ENCODE measurements at places on chromosomes 3 and 15.

DNA sequence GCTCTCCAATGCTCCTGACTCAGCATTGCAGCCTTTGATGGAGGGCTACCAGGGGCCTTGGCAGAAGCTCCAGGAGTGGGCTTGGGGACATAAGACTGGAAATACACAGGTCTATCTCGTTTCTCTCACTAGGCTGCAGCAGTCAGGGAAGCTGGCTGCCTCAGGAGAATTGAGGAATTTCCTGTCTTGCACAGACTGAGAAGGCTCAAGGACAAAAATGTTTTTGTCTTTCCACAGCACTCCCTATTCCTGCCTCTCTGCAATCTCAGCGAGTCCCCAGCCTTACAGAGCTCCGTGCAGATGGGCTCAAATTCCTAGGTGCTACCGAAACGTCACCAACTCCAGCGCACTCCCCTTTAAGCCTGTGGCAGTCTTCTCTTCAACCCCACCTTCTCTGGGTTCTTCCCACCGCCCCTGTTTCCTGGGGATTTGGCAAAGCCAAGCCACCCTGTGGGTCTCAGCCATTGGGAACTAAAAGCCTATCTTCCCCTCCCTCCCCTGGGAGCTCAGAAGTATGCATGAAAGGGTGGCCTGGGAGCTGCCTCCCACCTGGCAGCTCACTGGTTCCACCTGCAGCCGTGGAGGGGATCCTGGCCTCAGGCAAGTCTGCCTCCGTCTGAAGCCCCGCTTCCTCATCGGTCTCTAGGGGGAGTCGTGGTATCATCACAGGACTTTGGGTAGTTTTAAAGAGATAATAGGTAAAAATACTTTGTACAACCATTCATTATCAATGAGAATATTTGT lies 322.6 kb upstream of the FRG2C start:
- no peak for DNase-seq

- DNase-seq, result no peak
These were observed 5.6 kb upstream of the NCEH1 start for GRCh38 chr3:172716476-172716875.

- DNase-seq, result no peak
These were observed 491 bp upstream of the SENP7 start for GRCh38 chr3:101513419-101513986.

DNA sequence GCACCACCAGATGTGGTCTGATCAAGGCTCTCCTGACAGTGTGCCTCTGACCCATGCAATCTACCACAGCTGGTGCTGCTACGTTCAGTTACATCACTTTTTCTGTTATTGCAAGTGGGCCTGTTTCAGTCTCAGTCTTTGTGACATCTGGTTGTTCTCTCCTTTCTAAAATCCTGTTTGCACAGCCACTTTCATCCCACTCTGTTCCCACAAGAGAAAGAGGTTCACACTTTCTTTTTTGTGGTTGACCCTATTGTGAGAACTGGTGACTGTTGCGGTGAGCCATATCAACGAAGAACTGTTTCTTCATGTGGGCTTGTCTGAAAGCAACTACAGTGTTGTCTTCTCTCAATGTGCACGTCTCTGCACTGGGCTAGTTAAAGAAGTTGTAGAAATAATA lies 342.8 kb upstream of the ARPP21 start:
- no peak for DNase-seq

DNA sequence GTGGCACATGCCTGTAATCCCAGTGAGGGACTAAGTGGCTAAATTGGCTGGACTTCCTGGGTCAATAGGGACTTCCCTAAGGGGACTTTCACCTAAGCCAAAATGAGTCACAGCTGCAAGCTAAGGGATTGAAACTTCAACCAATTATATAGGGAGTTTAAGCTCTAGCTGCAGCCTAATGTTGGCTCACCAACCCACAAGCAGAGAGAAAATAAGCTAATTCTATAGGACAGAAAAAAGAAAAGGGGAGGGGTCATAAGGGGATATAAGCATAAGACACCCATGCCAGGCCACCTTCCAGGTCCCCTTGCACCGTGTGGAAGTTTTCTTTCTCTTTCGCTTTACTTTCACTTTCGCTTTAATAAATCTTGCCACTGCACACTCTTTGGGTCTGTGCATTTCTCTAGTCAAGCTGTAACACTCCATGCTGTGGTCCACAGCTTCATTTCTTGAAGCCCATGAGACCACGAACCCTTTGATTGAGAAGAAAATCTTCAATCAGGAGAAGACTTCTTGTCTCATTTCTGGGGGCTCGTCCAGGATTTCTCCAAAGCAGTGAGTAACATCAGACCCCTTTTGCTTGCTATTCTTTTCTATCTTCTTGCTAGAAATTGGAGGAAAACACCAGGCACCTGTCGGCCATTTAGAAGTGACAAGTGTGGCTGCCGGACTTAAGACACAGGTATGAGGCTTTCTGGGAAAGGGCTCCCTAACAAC lies 192.3 kb downstream of the IGSF11 start:
- DNase-seq, result no peak

GRCh38 chr3:50134367-50134766 lies 20.8 kb upstream of the SEMA3F start:
- no peak for DNase-seq

DNA sequence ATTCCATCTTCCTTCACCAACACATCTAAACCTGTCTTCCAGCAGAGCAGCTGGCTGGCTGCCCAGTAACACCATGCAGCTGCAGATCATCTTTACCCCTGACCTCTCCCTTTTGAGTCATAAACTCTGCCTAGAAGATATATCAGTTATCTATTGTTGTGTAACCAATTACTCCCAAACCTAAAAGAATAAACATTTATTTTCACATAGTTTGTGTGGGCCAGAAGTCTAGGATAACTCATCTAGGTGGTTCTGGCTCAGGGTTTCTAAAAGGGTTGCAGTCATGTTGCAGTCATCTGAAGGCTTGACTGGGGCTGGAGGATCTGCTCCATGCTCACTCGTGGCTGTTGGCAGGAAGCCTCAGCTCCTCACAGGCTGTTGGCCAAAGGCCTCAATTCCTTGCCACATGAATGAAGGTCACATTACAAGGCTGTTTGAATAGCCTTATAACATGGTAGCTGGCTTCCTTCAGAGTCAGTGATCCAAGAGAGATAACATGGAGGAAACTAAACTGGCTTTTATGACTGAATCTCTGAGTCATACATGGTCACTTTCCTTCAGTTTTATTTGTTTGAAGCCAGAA lies 92.8 kb downstream of the GOLIM4 start:
- no peak for DNase-seq

GRCh38 chr3:11808231-11808630 lies 38.5 kb downstream of the TAMM41 start:
- no peak for DNase-seq

DNA sequence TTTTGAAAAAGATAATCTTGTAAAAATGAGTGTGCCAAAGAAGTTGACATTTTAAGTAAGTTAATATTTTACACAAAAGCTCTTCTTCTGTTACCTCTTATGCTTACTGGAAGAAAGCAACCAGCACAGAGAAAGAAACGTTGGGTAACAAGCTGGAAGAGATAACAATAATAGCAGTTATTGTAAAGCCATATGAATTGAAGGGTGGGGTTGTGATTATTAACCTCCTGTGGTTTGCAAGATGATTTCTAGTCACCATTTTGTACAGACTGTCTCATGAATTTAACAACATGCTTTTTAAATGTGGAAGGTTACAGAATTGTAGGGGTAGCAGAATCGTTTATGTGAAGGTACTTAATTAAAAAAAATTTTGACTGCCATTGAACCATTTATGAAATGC lies 9.2 kb downstream of the RAP2B start:
- DNase-seq, result no peak

- no peak for DNase-seq
These were observed 206.5 kb downstream of the TJP1 start for GRCh38 chr15:29615791-29616190.

DNA sequence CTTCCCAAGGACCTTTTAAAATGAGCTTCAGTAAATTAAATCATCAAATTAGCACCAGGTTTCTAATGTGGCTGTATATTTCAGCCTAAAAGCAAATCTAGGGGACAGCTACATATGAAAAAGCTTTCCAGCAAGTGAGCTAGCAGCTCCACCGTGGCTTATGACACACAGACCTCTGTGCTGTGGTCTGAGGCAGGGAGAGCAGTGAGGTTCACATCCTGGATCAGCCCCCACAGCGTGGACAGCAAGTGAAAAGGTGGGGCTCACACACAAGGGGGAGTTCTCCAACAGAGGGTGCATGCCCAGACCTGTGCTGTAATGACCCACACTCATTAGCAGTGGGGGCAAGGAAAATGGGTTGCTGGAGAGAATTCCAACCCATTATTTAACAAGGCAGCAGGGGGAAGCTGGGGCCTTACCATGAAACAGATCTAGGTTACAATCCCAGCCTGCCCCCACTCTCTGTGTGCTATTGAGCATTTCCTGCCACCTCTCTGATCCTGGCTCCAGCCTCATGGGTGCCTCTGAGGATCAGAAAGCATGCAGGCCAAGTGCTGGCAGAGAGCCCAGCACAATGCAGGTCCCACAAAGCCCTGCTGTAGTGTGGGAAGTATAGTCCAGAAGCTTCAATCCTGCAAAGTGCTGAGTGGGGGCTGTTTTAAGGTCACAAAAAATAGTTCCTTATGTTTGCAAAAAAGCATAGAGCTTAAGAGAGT lies 48.2 kb downstream of the RASGRF1 start:
- DNase-seq, result no peak

DNA sequence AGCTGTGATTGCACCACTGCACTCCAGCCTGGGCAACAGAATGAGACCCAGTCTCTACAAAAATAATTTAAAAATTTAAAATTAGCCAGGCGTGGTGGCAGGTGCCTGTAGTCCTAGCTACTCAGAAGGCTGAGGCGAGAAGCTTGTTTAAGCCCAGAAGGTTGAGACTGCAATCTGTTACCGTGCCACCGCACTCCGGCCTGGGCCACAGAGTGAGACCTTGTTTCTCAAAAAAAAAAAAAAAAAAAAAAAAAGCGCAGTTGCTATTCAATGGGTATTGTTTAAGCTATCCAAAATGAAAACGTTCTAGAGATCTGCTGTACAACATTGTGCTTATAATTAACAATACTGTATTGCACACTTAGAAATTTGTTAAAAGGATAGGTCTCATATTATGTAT lies 24.0 kb downstream of the ZNF148 start:
- no peak for DNase-seq

DNA sequence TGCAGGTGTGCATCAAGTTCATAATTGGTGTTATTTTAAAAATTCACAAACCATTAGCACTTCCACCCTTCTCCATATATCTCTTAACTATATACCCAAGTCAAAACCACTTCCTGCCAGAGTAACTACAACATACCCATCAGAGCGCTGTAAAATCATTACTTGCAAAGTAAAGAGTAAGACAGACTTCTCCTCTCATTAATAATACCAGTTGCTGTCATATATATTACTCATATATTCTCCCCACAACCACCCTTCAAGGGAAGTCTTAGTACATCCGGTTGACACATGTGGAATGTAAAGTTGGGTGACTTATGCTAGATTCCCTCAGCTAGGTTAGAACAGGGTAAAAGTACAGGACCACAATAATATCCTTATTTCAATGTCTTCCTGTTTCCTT lies 5.6 kb downstream of the TERC start:
- no peak for DNase-seq

Measured in HEK293T (cell line).